ENCODE measurements at places on chromosomes 11 and 22. TPM values are rescaled to one million over a fixed set of nuclear protein-coding genes. Genes with fewer than 3 reads are reported as not detected.

The CFAP300 gene
- total RNA-seq, result 0.26 TPM

The OR8H3 gene
- not detected for total RNA-seq

GRCh38 chr11:115208808-115209259 lies 295.4 kb downstream of the CADM1 start:
- no peak for DNase-seq

- no peak for DNase-seq
Observed at GRCh38 chr22:46865642-46866041, 103.2 kb downstream of the TBC1D22A start.

GRCh38 chr11:74756571-74756970 lies 7.9 kb downstream of the RNF169 start:
- DNase-seq, result no peak

GRCh38 chr11:123203934-123204333 lies 8.9 kb upstream of the CLMP start:
- DNase-seq, result no peak

DNA sequence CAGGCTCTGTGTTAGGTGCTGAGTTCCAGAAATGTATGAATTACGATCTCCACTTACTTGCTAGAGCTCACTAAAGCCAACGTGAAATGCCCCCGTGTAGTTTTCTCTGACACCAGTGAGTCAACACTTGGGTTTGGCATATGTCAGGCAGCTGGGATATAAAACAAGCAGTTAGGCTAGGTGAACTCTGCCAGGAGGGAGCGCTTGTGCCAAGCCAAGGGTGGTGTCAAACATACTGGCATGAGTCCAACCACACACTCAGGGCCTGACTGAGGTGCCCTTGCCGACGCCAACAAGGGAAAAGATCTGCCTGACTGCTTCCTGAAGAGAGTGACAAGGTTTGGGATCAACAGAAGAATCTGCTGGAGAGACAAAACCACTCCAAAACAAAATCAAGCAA lies 167.8 kb upstream of the NARS2 start:
- no peak for DNase-seq
